Thoracic aorta (tissue), 2 donors: ENCODE measurements at places on chromosomes 11 and 22. TPM values are rescaled to one million over a fixed set of nuclear protein-coding genes. Genes with fewer than 3 reads are reported as not detected.

Gene SOX6
- 0.27 TPM for total RNA-seq

Gene TANGO2
- 109 TPM for total RNA-seq

Gene OR52A1
- not detected for total RNA-seq

Gene TIGD3
- not detected for total RNA-seq

Gene GALNT18
- 28.2 TPM for total RNA-seq

Gene UCP3
- 13.9 TPM for total RNA-seq

Gene B3GAT1
- not detected for total RNA-seq

Gene CNTN5
- total RNA-seq, result 4.2 TPM

Gene PRAME
- not detected for total RNA-seq

Gene CNGA4
- total RNA-seq, result not detected

Gene CHADL
- 3.2 TPM for total RNA-seq

Gene TPBGL
- total RNA-seq, result not detected

Gene BCO2
- total RNA-seq, result 26.6 TPM

Gene LRRC74B
- not detected for total RNA-seq

Gene OR51B2
- not detected for total RNA-seq

Gene CCDC116
- 0.71 TPM for total RNA-seq

Gene FOLH1
- total RNA-seq, result 0.63 TPM

Gene MS4A14
- 1.5 TPM for total RNA-seq

Gene PDE2A
- total RNA-seq, result 37.1 TPM

Gene FOSL1
- 25.6 TPM for total RNA-seq

Gene RIC3
- total RNA-seq, result 17.7 TPM

Gene SCGB1D2
- total RNA-seq, result not detected

Gene DENND6B
- total RNA-seq, result 4.2 TPM

Gene MS4A15
- total RNA-seq, result not detected

Gene CRYBA4
- total RNA-seq, result not detected

Gene MAFF
- 97.6 TPM for total RNA-seq

Gene SAA4
- not detected for total RNA-seq

Gene OR5B21
- total RNA-seq, result not detected

Gene NNMT
- total RNA-seq, result 1,213 TPM

Gene BTBD18
- total RNA-seq, result not detected

Gene CYP2D6
- total RNA-seq, result not detected

Gene PGA3
- 1.8 TPM for total RNA-seq

Gene GDPD5
- 34.9 TPM for total RNA-seq

Gene SLC1A2
- 0.78 TPM for total RNA-seq

Gene SPTBN2
- 1.2 TPM for total RNA-seq

Gene SPDYC
- total RNA-seq, result not detected

Gene APOBEC3F
- total RNA-seq, result 0.49 TPM

Gene SPTY2D1
- total RNA-seq, result 25.3 TPM

Gene CCDC73
- total RNA-seq, result 0.28 TPM

Gene FIBIN
- 153 TPM for total RNA-seq

Gene TRABD
- total RNA-seq, result 40.6 TPM

Gene TPH1
- total RNA-seq, result 17.5 TPM

Gene ACP2
- total RNA-seq, result 39.4 TPM

Gene SMIM35
- total RNA-seq, result not detected

Gene RCOR2
- total RNA-seq, result 1.4 TPM
